Lower lobe of right lung (tissue), 2 donors: ENCODE measurements at places on chromosomes 12 and 14. TPM values are rescaled to one million over a fixed set of nuclear protein-coding genes. Genes with fewer than 3 reads are reported as not detected.

PZP gene
- total RNA-seq = 2.7 TPM

KCNH3 gene
- total RNA-seq = 2.3 TPM

SPTB gene
- 2.5 TPM for total RNA-seq

SLC25A21 gene
- 0.38 TPM for total RNA-seq

RIMBP2 gene
- 0.27 TPM for total RNA-seq

TAS2R14 gene
- total RNA-seq = 1.2 TPM

SLC7A7 gene
- total RNA-seq = 157 TPM

AJUBA gene
- 28.7 TPM for total RNA-seq

- DNase-seq = no peak
These were observed 1.4 kb downstream of the ATF1 start for GRCh38 chr12:50765095-50765911.

DNA sequence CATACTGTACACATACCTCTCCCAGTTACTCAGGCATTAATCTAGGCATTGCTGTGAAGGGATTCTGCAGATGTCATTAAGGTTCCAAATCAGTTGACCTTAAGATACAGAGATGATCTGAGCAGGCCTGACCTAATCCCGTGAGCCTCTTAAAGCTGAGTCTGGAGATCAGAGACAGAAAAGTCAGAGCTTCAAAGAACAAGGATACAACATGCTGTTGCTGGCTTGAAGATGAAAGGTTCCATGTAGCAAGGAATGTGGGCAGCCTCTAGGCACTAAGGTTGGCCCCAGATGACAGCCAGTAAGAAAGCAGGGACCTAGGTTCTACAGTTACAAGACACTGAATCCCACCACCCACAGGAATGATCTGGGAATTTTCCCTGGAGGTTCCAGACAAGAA lies 81.1 kb downstream of the MAP1LC3B2 start:
- no peak for DNase-seq

DNA sequence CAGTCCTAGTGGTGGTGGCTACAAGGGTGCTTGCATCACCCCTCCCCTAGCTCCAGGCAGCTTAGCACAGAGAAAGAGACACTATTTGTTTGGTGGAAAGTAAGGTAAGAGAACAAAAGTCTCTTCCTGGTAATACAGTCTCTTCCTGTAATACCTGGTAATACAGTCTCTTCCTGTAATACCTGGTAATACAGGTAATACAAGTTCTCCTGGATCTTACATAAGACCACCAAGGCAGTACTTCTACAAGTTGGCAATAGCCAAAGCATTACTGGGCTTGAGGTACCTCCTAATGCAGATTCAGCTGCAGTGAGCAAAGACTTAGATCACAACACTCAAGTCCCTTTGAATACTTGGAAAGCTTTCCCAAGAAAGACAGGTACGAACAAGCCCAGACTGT lies 77.0 kb downstream of the CATSPERB start:
- no peak for DNase-seq

GRCh38 chr12:67782573-67782972 lies 134.0 kb downstream of the DYRK2 start:
- DNase-seq = no peak

DNA sequence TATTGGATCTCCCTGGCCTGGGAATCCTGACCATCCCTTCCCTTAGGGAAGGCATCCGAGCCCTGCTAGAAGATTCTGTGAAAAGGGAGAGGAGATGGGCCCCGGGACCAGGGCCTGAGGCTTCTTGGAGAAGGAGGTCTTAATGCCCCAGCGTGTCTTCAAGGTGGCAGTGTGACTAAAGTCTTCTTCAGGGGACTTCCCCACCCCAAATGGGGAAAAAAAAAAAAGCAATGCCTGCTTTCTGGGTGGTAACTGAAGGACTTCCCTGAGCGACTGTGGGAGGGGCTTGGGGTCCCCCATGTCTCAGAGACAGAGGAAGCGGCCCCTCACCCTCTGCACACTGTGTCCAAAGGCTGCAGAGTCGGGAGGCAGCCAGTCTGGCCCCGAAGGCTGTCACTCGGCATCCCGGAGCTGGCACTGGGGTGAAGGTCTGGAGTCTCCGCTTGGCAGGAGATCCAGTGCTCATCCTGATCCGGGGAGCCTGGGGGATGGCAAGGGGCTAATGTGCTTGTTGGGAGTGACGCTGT lies 7.8 kb upstream of the PGF start:
- DNase-seq = no peak

GRCh38 chr12:31732926-31733548 lies 4.2 kb upstream of the AMN1 start:
- no peak for DNase-seq

GRCh38 chr12:29895966-29896365 lies 112.2 kb upstream of the TMTC1 start:
- DNase-seq = no peak

- peak; percentile 91 for DNase-seq
These were observed 6.2 kb downstream of the AMN start for GRCh38 chr14:102928412-102929240.

- no peak for DNase-seq
These were observed 29.8 kb upstream of the C14orf180 start for GRCh38 chr14:104549536-104550339.

- no peak for DNase-seq
These were observed 13.9 kb downstream of the ALDH2 start for GRCh38 chr12:111780615-111781014.

DNA sequence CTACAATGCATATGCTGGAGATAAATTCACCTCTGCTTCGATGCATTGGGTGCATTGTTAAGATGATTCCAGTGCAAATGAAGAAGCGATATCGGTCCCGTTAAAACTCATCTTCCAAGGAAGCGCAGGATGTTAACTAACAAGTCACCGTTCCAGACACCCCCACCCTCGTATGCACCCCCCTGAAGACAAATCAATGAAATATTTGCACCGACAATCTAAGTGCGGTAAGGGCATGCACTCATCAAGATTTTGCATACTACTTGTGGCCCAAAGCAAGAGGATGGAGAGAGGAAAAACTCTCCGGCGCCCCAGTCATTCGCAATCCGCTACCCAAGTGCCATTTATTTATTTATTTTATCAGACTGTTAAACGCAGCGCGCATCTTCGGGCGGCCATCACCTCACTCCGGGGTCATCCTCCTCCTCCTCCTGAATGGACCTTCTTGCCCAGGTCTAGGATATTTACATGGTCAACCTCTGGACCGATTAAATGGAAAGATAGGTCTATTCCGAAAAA lies 1.2 kb downstream of the NOVA1 start:
- no peak for DNase-seq

GRCh38 chr12:26460361-26460760 lies 265.0 kb downstream of the SSPN start:
- DNase-seq = no peak

GRCh38 chr12:59388694-59389093 lies 207.1 kb upstream of the SLC16A7 start:
- no peak for DNase-seq

DNA sequence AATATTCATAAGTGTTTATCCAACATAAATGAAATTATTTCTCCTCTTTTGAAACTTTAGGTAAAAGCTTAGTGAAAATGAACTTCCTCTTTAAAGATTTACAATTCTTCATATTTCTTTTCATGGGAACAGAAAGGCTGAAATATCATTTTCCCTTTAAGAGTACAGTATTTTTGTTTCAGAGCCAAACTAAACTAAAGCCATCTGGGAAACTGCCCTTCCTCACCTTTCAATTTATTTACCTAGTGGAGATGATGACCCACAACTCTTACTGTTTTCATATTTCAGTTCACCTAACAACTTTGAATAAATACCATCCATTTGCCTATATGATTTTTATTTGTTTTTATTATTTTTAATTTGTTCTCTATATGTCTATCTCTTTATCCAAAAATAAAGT lies 105.4 kb downstream of the ALX1 start:
- DNase-seq = no peak

DNA sequence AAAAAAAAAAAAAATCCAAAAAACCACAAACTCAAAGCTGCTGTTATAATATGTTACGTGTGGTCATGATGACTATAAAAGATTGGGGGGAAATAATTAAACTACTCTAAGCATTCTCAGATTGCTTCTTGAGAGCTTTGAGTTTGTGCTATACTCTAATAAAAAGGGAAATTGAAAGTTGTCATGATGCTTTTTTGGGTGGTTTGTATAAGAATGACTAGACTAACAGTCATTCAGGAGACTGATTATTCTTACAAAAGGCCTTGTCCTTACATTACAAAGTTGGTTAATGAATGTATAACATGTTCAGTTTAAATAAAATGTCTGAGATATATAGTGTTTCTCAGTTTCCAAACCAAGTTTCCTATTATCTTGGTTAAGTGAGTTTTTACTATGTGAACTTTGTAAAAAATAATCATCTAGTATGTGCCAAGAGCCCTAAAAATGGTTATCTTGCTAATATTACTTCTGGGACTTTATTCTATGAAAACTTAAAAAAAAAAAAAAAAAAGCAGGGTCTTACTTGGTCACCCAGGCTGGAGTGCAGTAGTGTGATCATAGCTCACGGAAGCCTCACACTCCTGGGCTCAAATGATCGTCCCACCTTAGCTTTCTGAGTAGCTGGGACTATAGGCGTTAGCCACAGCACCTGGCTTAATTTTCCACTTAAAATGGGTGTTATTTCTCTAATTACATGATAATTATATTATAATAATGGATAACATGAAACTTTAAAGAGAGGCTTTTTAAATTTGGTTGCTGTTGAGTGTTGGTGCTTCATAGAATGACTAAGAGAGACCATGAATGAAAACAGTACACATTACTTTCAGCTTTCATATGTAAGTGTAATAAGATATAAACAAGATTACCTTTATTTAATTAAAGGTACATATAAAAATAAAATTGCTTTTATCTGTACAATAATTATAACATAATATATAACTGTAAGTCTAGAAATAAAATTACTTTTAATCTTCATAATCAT lies 459.6 kb upstream of the RGS6 start:
- DNase-seq = no peak

- DNase-seq = no peak
These were observed 780 bp upstream of the SLC41A2 start for GRCh38 chr12:104958805-104959334.

GRCh38 chr14:103855734-103856095 lies 8.3 kb upstream of the PPP1R13B start:
- no peak for DNase-seq

DNA sequence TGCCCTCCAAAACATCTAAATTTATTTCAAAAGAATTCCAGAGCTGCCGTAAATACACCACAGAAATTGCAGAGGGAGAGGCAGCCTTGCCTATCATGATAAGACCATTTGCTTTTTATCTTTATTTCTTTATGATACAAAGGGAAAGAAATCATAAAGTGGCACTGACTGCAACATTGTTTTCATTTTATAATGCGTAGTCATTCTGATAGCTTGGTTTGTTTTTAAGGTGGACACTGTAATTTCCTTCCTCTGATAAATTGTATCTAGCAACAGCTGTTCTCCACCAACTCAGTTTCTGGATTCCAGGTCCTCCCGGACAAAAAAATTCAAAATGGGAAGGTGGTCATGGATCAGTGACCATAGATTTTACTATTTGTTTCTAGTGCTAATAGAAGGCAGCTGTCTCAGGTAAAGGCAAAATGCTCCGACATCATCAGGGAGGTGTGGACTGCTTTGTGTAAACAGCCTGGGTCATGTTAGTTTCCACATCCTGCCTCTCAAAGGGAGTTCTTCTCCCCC lies 623 bp upstream of the TSPAN8 start:
- DNase-seq = no peak
